A549 treated with Hydrocortisone at 1 μM for 4 hours (cell line): ENCODE measurements at places on chromosomes 13 and 19. TPM values are rescaled to one million over a fixed set of nuclear protein-coding genes. Genes with fewer than 3 reads are reported as not detected.

FXYD3 gene
- total RNA-seq = 0.18 to 0.71 TPM (median 0.32 TPM) in 5 replicates

NAPSA gene
- 0.65 to 1.3 TPM (median 0.76 TPM) in 5 replicates for total RNA-seq

PSG6 gene
- not detected in 5 replicates for total RNA-seq

CABP5 gene
- total RNA-seq = not detected in 5 replicates

ZNF17 gene
- total RNA-seq = 4.2 to 7.7 TPM (median 5.6 TPM) in 5 replicates

ZNF471 gene
- total RNA-seq = 0.02 to 0.13 TPM (median 0.03 TPM) in 5 replicates

UNC13A gene
- total RNA-seq = 0.93 to 1.5 TPM (median 1.3 TPM) in 5 replicates
